ENCODE measurements at places on chromosomes 12 and 14. TPM values are rescaled to one million over a fixed set of nuclear protein-coding genes. Genes with fewer than 3 reads are reported as not detected.

DNA sequence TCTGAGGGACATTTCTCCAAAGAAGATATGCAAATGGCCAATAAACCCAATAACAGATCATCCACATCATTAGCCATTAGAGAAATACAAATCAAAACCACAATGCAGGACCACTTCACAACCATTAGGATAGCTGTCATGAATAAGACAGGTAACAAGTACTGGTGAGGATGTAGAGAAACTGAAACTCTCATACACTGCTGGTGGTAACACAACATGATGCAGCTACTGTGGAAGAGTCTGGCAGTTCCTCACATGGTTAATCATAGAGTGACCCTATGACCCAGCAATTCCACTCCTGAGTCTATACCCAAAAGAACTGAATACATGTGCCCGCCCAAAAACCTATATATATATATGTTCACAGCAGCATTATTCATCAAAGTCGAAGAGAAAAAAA, 39.0 kb downstream of the TTC9 start:
- no peak for DNase-seq

DNA sequence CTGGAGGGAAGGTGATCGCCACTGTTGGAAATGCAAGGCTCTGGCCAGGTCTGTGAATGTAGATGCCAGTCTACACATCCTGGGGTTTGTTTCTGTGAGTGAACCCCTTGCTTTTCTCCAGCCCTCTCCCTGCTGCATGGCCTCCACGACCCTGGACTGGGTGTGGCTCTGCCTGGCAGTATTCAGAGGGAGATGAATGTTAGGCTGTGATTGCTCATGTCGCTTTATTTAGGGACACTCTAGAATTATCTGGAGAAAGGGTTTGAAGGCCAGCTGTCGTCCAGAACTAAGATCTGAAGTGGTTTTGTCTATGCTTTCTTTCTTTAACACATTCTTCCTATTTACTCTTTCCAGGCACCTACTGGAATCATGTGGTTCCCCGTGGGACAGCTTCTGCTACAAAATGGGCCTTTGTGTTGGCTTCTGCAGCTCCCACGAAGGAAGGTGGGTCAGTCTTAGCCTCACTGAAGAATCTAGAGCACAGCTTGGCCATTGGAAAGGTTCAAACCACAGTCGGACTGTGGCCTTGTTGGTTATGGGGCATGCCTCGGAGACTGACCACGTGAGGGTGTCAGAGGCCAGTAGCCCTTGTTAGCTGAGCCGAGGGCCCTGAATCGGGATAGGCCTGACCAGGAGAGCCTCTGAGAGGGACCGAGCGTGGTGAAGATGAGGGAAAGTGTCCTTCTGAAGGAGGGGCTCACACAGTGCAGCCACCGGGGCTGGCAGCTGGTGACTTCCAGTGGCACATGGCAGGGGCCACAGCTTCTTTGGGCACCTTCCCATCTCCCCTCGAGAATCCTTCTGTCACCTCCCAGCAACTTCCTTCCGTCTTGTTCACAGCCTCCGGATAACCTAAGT, 59.1 kb downstream of the ANKRD9 start:
- no peak for DNase-seq

CPNE8 gene
- total RNA-seq = 11.4 TPM

- DNase-seq = no peak
Observed at GRCh38 chr14:71414631-71415403, 507.6 kb downstream of the PCNX1 start.

DNA sequence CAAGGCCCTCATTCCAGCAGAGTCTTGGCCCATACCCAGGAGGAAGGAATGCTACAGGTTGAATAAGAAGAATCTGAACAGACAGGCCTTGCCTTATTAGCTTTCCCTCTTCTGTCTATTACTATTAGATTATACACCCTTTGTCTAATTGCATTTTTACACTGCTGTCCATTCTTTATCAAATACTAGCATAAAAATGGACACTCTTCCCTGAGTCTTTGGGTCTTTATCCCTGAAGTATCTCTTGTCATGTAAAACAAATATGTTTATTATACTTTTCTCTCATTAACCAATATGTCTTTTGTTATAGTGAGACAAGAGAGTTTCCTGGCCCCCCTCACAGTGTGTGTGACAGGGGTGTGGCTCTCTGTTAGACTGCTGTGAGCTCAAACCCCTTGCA, 897.4 kb upstream of the SEL1L start:
- no peak for DNase-seq

CMAS gene
- 57.2 TPM for total RNA-seq

KRT2 gene
- not detected for total RNA-seq

- DNase-seq = no peak
Observed at GRCh38 chr14:79352076-79352630, 859.2 kb downstream of the DIO2 start.

DNA sequence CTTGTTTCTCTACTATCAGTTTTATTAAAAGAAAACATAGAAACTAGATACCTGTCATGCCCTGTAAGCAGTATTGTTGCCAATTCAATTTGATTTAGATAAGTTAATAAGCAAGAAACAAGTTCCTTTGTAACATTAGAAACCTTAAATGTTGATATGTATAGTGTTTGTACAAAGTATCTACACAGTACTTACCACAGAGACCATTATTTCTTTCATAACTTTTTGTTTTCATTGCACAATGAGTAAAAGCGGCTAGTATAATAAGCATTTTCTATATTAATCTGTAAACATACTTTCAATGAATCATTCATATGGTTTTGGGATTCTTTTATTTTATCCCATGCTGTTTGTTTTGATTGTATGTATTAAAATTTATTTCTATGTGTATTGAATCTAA, 305.1 kb downstream of the TTC6 start:
- DNase-seq = no peak

DNA sequence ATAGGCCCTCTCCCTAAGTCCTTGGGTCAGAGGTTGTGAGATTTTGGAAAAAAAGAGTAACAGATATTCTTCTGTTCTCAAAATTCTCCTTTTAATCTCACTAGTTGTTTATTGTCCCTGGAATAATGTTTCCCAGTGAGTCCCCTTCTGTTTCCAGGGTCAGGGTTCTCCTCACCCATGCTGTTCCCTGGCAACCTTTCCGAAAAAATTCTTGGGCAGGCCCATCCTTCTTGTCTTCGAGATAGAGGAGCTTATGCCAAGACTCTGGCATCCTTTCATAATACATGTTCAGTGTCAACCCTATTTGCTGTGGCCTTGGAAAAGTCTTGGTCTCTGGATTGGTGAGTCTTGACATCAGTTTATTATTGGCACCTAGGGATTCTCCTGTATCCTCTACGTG, 212.4 kb upstream of the FAR2 start:
- DNase-seq = no peak

- no peak for DNase-seq
Observed at GRCh38 chr14:53016491-53016890, 65.6 kb upstream of the FERMT2 start.

DNA sequence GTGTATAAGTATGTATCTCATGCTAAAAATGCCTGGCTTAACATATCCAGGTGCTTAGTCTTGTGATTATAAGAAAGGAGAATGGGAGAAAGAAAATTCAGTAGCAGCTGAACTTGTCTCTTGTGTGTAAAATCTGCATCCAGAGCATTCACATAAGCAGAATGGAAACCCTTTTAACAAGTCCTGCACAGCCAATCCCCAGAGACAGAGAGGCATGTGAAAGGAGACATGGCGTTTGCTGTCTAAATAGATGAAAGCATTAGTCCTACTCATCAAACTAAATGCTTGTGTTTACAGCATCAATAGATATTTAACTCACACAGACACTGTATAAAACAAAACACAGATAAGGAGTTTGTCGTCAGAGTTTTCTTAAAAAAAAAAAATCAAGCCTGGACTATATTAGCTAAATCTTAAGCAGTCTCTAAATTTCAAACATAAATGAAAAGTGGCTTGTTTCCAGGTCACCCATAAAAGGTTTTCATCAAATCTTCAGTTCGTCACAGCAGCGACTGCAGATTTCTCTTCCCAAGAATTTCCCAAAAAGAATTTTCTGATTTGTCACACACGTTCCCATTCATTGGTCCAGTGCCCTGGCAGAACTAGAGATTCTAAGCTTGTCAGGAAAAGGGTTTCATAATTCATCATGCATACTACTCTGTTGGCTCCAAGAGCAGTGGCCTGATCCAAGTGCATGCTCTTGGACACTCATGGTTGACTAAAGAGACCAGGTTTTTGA, 249.2 kb downstream of the BTG1 start:
- no peak for DNase-seq

LMO3 gene
- 22.5 TPM for total RNA-seq

GPR162 gene
- 1.2 TPM for total RNA-seq

HOXC6 gene
- total RNA-seq = 4.5 TPM

DNA sequence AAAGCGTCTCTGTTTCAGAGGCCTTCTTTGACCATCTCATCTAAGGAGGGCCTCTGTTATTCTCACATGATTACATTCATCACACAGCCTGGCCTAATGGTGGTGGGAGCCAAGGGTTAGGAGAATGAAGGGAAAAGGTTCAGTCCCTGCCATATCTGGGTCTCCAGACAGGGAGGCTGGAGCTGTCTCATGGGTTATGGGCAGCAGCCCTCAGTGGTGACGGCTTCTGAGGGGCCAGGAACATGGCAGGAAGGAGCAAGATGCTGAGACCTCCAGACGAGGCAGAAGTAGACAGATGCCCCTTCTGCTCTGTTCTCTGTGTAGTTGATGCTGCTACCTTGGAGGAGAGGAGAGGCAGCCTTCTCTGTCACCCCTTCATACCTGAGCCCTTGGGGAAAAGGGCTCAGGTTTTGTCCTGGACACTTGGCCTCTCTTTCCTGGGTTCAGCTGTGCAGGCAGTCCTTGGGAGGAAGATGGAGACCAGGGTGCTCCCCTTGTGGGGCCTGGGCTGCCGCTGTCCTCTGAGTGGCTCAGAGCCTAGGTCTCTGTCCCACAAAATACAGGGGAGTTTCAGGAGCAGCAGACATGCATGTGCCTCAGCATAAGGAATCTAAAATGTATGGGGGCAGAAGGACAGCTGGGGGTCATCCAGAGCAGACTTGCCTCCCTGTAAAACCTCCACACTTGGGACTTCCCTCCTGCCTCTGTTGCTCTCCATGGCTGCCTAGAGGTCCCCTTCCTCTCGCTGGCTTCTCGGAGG, 3.6 kb downstream of the IFI27L2 start:
- no peak for DNase-seq

TAS2R19 gene
- 7.4 TPM for total RNA-seq

- no peak for DNase-seq
Observed at GRCh38 chr12:46891306-46891705, 65.5 kb upstream of the SLC38A4 start.

DNA sequence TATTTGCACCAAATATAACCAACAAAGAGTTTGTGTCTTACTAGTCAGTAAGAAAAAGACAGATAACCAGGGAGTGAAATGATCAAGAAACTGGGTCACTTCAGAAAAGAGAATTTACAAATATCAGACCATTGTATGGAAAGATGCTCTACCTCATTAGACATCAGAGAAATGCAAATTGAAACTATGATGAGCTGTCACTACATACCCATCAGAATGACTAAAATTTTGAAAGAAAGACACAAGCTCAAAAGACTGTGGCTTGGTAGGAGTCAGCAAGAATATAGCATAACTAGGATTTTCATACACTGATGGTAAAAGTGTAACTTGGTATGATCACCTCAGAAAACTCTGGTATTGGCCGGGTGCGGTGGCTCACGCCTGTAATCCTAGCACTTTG, 247.2 kb downstream of the BMP4 start:
- no peak for DNase-seq

UNC79 gene
- total RNA-seq = 0.20 TPM

DNA sequence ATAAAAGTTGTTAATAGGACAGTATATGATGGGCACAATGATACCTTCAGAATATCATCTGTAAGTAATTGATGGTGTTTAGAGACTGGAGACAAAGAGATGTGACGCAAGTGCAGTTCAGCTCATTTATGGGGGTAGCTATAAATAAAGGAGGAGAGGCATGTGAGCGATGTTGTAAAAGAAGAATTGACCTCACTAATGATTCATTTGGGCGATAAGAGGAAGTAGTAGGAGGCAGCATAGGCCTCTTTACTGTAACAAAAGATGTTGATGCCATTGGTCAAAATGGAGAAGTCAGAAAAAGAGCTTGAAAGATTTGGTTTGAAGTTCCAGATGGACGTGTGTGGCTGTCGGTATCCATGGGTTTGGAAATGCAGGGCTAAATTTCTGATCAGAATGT, 70.0 kb downstream of the FLRT2 start:
- DNase-seq = peak; percentile 22

DNA sequence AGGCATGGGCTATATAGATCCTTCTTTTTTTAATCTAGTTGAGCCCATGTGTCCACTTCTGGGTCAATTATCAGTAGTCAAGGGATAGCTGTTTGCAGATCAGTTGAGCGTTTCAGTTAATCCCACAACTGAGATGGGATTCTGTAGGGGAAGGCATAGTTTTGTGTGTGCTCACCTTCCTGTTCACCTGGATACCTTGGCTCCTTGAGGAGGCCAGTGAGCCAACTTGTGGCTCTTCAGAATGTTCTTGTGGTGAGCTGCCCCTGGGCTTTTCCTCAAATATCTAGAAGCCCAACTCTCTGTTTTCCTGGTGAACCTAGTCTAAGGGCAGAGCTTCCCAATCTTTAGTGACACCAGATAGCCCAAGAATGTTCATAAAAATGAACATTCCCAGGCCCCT, 302.9 kb upstream of the TBX3 start:
- DNase-seq = no peak

GRCh38 chr12:31263661-31264060, 62.3 kb downstream of the SINHCAF start:
- DNase-seq = no peak

GRCh38 chr12:31117203-31118011, 43.7 kb downstream of the DDX11 start:
- peak; percentile 76 for DNase-seq

OAS2 gene
- 0.44 TPM for total RNA-seq

- peak; percentile 33 for DNase-seq
Observed at GRCh38 chr12:121452340-121452984, 52.5 kb downstream of the RNF34 start.

DNA sequence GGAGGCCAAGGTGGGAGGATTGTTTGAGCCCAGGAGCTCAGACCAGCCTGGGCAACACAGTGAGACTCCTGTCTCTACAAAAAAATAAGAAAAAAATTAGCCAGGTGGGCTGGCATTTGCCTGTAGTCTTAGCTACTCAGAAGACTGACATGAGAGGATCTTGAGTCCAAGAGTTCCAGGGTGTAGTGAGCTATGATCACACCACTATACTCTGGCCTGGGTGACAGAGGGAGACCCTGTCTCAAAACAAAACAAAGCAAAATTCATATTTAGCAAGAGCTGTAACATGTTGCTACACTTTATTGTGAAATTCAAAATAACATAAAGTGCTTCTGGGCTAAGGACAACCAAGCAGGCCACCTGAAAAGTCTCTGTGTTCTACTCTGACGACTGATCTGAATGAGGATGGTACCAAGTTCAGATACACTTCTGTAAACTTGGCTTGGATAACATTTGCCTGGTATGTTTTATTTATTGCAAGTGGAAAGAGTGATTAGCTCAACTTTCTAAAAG, 11.6 kb upstream of the STRN3 start:
- no peak for DNase-seq

GRCh38 chr14:102779084-102779462, 1.8 kb downstream of the TRAF3 start:
- DNase-seq = no peak

DNA sequence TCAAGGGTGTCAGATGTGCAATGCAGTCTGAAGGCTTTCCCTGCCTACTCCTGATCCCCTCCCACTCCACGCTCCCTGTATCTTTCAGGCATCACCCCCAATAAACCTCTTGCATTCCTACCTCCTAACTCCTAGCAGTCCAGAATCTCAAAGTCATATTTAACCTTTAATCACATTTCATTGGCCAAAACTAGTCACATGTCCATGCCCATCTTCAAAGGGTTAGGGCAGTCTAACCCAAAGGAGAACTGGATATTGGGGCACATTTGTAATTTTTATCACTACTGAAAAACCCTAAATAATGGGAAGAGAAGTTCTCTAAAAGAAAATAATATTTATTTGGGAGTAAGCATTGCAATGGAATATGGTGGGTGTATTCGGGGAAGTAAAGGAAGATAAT, 5.4 kb upstream of the C12orf75 start:
- no peak for DNase-seq
